Heart left ventricle (tissue), 16 donors: ENCODE measurements at places on chromosomes 6 and 20. TPM values are rescaled to one million over a fixed set of nuclear protein-coding genes. Genes with fewer than 3 reads are reported as not detected.

The FAM83B gene
- total RNA-seq, result 0.29 TPM

The SLC17A4 gene
- total RNA-seq, result not detected

The LYRM2 gene
- 15.2 TPM for total RNA-seq

The EDEM2 gene
- total RNA-seq, result 10.2 TPM

The RIPOR3 gene
- total RNA-seq, result 6.3 TPM

The TMC2 gene
- not detected for total RNA-seq

The BCAS1 gene
- total RNA-seq, result not detected

The MYCT1 gene
- 19.3 TPM for total RNA-seq

The PDE7B gene
- 4.8 TPM for total RNA-seq

The SPATS1 gene
- not detected for total RNA-seq

The ZNF831 gene
- total RNA-seq, result 0.72 TPM

The BLCAP gene
- 81.1 TPM for total RNA-seq

The FHL5 gene
- 4.5 TPM for total RNA-seq

The KIF25 gene
- 0.16 TPM for total RNA-seq

The RHAG gene
- not detected for total RNA-seq

The VSX1 gene
- 0.22 TPM for total RNA-seq

The DDX27 gene
- total RNA-seq, result 13.4 TPM

The THBD gene
- total RNA-seq, result 70.9 TPM

The CDH26 gene
- 2.0 TPM for total RNA-seq
